ENCODE measurements at places on chromosomes 13 and 19.

GRCh38 chr19:5292822-5293611, 47.6 kb downstream of the PTPRS start:
- peak; percentile 85 for DNase-seq

- no peak for DNase-seq
These were observed 28.8 kb downstream of the EPN1 start for GRCh38 chr19:55703790-55704215.

- no peak for DNase-seq
These were observed 591.9 kb downstream of the DACH1 start for GRCh38 chr13:71274923-71275608.

GRCh38 chr19:14073925-14074838, 1.6 kb downstream of the MISP3 start:
- no peak for DNase-seq

DNA sequence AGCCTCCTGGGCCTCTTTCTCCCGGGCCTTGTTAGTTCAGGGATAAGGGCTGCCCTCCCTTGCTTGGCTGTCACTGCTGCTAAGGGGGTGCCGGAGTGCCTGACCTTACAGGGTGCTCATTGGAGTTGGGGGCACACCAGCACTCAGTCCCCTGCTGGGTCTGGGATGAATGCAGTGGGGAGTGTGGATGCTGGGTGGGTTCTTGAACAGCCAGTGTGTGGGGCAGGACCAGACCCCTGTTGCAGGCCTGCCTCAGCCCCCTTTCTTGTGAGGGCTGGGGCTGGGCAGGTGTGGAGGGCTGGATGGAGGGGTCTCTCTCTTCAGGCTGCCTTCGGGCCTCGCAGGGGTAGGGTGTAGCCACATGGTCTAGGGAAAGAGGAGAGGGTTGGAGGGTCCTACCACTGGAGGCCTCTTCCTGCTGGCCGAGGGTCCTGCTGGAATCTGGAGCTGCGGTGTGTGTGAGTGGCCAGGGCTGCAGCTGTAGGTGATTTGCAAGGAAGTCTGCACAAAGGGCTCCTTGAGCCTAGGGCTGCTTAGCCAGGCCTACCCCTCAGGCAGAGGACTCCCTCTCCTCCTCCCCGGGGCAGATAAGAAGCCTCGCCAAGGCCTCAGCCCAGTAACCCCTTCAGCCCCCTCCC, 3.2 kb downstream of the CEBPA start:
- peak; percentile 5 for DNase-seq

- no peak for DNase-seq
These were observed 6.4 kb upstream of the ERCC5 start for GRCh38 chr13:102839462-102839861.

DNA sequence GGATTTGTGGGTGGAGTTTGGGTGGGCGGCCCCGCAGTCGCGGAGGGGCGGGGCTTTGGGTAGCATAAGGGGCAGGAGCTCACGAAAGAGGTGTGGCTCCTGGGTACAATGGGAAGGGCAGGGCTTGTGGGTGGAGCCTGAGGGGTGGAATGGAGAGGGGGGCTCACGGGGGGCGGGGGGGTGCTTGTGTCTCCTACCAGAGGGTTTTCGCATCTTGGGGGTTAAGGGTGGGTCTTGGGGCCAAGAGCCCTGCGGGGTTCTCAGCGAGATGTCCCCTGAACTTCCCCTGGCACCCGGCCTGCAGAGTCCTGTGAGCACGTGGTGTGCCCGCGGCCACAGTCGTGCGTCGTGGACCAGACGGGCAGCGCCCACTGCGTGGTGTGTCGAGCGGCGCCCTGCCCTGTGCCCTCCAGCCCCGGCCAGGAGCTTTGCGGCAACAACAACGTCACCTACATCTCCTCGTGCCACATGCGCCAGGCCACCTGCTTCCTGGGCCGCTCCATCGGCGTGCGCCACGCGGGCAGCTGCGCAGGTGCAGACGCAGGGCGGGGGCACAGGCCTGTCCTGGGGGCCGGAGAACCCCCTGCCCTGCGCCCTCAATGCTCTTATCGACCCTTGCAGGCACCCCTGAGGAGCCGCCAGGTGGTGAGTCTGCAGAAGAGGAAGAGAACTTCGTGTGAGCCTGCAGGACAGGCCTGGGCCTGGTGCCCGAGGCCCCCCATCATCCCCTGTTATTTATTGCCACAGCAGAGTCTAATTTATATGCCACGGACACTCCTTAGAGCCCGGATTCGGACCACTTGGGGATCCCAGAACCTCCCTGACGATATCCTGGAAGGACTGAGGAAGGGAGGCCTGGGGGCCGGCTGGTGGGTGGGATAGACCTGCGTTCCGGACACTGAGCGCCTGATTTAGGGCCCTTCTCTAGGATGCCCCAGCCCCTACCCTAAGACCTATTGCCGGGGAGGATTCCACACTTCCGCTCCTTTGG, 5.1 kb downstream of the FSTL3 start:
- peak; percentile 85 for DNase-seq

- DNase-seq: no peak
These were observed 99.0 kb downstream of the ERCC5 start for GRCh38 chr13:102944821-102945220.

GRCh38 chr19:45059258-45059965, 16.9 kb downstream of the ZNF296 start:
- peak; percentile 88 for DNase-seq

- DNase-seq: no peak
These were observed 13.1 kb downstream of the PGPEP1 start for GRCh38 chr19:18353378-18354005.

DNA sequence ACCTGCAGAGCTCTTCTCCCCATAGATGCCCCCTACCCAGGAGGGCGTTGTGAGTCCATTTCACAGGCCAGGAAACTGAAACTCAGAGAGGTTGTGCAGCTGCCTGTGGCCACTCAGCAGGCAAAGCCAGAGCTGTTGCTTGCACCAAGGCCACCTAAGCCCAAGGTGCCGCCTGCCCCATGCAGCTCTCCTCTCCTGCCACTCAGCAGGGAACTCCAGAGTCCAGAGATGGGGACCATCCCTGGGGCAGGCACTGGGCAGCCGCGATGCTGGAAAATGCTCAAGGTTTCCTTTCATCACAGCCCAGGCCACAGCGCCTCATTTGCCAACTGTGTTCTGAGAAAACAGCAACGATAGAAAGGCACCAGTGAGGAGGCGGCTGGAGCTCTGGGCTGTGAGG, 41.0 kb upstream of the PEPD start:
- no peak for DNase-seq

DNA sequence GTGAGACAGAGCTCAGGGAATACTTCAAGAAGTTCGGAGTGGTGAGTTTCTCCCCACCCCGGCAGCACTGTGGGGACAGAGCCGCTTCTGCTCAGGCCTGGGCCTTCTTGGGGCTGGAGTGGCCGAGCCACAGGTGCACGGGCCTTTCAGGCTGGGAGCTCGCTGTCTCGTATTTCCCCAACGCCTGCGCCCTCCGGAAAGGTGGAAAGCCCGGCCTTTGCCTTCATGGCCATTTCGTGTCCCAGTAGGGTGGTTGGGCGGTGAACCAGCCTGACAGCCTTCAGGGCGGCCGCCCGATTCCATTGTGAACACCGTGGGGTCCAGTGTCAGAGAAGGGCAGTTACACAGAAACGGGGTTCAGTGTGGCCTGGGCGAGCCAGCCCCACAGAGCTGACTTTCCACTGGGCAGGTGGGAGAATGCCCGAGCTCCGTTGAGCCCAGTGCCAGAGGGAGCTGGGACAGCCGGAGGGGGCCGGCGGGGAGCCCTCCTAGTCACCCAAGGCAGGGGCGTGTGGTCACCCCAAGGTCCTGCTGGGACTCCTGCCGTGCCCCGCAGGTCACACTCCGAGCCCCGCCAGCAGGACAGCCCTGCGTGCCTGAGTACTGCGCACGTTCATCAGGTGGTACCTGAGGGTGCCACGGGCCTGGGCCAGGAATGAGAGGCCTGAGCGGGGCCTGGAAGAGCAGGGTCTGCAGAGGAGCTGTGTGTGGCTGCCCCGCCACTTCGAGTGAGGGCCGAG, 14.0 kb downstream of the DAZAP1 start:
- no peak for DNase-seq

DNA sequence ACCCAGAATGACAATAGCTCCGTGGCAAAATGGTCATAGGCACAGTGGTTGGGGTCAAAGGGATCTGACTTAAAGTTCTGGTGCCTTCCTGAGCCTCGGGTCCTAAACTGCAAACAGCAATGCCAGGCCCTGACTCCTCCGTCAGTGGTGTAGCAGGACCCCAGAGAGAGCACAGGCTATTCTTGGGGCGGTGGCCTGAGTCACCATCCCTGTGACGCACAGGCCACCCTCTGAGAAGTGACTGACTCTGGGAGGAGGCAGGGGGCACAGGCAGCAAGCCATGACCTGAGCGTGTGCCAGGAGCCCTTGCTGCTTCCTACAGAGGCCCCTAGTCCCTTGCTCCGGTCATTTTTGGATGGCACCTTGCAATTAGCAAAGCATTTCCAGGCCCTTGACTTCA, 18.7 kb downstream of the PLVAP start:
- no peak for DNase-seq

- DNase-seq: no peak
These were observed 1.9 kb downstream of the KDM4B start for GRCh38 chr19:4970558-4971423.

- no peak for DNase-seq
These were observed 56.2 kb upstream of the AKAP11 start for GRCh38 chr13:42215578-42216421.

- no peak for DNase-seq
These were observed 42.1 kb downstream of the LPAR6 start for GRCh38 chr13:48370815-48371214.

DNA sequence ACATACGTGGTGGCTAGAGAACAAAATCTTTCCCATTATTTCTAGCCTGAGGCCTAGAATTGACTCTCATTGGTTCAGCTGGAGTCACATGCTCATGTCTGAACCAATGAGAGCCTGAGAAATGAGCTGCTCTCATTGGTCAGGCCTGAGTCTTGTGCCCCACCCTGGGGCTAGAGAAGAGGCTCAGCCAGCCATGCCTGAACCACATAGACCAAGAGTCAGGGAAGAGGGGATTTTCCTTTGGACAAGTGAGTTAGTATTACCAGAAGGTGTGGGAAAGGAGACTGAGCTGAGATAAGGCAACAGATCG, 6.9 kb downstream of the FXYD5 start:
- no peak for DNase-seq

DNA sequence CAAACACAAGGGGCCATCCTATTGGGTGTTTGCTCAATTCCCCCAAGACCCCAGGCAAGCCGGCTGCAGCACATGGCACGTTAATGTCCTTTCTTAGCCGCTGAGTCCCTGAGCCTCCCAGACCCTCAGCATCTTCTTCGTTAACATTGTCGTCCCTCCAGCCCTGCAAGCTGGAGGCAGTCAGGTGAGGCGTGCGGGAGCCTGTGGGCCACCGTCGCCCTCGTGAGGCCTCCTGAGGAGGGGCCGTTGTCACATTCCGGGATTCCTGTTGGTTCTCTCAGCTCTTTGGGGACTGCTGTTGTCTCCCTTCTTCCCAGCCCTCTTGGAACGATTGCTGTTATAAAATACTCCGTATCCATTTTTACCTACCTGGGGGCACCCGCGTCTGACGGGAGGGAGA, 140.6 kb downstream of the KDM4B start:
- no peak for DNase-seq

DNA sequence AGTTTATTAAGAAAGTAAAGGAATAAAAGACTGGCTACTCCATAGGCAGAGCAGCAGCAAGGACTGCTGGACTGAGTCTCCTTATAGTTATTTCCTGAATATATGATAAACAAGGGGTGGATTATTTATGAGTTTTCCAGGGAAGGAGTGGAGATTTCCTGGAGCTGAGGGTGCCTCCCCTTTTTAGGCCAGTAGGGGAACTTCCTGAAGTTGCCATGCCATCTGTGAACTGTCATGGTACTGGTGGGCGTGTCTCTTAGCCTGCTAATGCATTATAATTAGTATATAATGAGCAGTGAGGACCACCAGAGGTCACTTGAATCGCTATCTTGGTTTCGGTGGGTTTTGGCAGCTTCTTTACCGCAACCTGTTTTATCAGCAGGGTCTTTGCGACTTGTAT, 13.5 kb downstream of the ZSCAN5A start:
- DNase-seq: no peak

DNA sequence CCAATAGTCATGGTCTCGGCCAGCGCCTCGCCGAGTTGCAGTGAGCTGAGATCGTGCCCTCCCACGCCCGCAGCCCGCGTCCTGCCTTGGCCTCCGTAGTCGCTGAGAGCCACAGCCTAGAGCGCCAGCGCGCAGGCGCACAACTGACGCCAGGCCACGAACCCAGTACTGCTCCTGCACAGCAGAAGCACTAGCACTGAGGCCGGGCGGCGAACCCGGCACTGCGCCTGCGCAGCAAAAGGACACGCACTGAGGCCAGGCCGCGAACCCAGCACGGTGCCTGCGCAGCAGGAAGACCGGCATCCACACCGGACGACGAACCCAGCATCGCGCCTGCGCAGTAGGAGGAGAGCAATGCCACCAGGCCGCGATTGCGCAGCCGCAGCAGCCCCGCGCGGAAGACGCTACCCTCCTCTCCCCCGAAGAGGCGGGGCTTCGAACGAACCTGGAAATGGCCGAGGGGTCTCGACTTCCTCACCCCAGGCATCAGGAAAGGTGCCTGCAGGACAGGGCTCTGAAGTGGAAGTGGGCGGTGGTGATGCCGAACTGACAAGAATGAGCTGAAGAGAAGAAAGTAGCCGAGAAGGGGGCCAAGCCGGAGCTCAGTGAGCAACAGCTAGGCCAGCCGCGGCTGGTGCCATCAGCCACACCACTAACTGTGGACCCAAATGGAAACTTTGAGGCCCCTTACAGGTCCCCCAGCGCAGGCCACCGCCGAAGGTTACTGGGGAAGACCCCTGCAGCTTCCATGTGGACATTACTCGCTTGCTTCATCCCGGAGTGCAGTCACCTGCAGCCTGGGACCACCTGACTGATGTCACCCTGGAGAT, 7.5 kb downstream of the F10 start:
- no peak for DNase-seq

- DNase-seq: no peak
These were observed 138.9 kb downstream of the ATP11A start for GRCh38 chr13:112828756-112829155.

GRCh38 chr19:42295831-42296525, 6.0 kb upstream of the PRR19 start:
- DNase-seq: peak; percentile 89

DNA sequence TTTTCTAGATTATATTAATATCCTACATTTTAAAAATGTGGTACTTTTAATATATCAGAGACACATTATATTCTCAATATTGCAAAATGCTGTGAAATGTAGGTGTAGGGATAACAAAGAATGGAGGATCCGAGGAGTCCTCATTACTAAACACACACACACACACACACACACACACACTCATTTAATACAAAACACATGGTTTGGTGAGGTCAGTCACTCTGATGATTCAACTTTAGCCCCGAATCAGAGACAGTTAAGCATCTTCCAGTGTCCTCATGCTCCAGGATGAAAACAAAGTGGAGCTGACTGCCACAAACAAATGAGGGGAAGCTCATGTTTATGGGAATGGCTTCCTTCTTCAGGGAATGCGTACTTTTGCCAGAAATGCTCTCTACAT, 147.5 kb downstream of the CYSLTR2 start:
- no peak for DNase-seq

Measured in GM12892 (cell line).